ENCODE measurements at places on chromosomes 3 and 15.

GRCh38 chr15:62369454-62369853 lies 204.4 kb upstream of the C2CD4B start:
- no peak for DNase-seq

- peak; percentile 6 for DNase-seq
Measured at GRCh38 chr15:70023064-70023768, 74.5 kb downstream of the TLE3 start.

DNA sequence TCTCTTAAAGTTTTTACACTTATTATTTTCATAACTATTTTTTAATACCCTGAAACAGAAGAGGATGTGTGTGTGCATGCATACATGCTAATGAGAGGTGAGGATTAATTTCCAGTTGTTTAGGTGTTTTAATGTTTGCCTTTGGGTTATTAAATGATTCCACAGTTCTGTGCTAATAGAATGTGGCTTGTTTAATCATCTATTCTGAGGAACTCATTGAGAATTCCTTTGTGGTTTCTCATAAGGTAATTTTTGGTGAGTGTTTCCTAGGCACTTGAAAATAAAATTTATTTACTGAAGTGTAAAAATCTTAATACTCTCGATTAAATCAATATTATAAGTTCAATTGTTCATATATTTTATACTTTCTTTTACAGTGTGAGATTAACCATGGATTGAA lies 38.0 kb downstream of the STAC start:
- no peak for DNase-seq

- DNase-seq, result no peak
Measured at GRCh38 chr15:75725006-75725718, 12.5 kb upstream of the CSPG4 start.

DNA sequence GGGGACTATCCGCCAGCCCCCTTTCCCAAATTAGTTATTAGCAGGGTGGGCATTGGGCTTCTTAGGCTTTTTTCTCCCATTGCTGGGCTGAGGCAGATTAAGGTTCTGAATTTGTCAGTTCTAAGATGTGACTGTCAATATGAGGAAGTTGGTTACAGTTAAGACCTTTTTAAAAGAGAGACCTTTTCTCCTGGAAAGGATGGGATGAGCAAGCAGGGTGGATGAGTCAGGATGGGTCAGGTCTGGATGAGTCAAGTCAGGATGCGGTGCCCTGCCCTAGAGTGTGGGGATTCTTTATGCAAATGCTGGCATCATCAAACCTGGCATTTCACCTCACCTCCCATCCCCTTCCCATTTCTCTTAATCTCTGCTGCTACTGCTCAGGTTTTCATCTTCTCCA lies 1.9 kb downstream of the AEN start:
- DNase-seq, result no peak

GRCh38 chr15:40990789-40991188 lies 37.5 kb downstream of the CHAC1 start:
- DNase-seq, result no peak

GRCh38 chr3:95883801-95884200 lies 930.6 kb upstream of the EPHA6 start:
- DNase-seq, result no peak
